ENCODE measurements at places on chromosomes 11 and 22. TPM values are rescaled to one million over a fixed set of nuclear protein-coding genes. Genes with fewer than 3 reads are reported as not detected.

Gene GVQW3
- total RNA-seq = 3.7 TPM

Gene TP53I11
- 54.5 TPM for total RNA-seq

Gene PAK1
- 27.0 TPM for total RNA-seq

Gene NELL1
- total RNA-seq = 0.88 TPM

Gene RIMBP3B
- total RNA-seq = 0.66 TPM

Gene P2RX6
- total RNA-seq = 0.26 TPM

Gene SOX6
- total RNA-seq = 5.4 TPM

Gene RELT
- 11.5 TPM for total RNA-seq

Gene LRRC32
- total RNA-seq = 174 TPM

Gene APOA1
- total RNA-seq = not detected

Gene DNAJB7
- not detected for total RNA-seq

Gene FOLH1
- total RNA-seq = 1.6 TPM

Gene PIWIL4
- 5.6 TPM for total RNA-seq

Gene DSCAML1
- total RNA-seq = 2.2 TPM

Gene CARD18
- total RNA-seq = not detected

Gene MOGAT2
- not detected for total RNA-seq

Gene RFPL1
- total RNA-seq = not detected
